Activated naive CD8-positive, alpha-beta T cell treated with anti-CD3 and anti-CD28 coated beads, Interleukin-2, amount 10 ng/mL, durations not matched to agents 7 days and 5 days (primary cell): ENCODE measurements at places on chromosomes 11 and 22. TPM values are rescaled to one million over a fixed set of nuclear protein-coding genes. Genes with fewer than 3 reads are reported as not detected.
A peak's percentile ranks its signal among the peaks of the same experiment; 100 is the strongest.

CWF19L2 gene
- 19.2 TPM for total RNA-seq

DNA sequence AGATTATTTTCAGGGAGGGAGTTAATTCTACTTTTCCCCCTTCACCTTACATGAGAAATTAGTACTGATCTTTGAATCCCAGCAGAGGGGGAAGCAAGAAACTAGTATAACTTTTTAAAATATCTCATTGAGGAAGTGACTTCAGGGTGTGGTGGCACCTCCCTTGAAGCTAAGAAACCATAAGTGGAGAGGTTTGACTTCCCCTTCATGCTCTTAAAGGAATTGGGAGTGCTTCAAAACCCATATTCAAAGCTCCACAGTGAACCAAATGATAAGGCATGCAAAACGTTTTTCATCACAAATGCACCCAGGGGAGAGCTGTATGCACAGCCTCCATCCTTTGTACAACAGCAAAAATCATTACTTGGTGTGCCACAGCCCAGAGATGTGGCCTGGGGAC is 540 bp downstream of the MS4A14 start:
- no peak for DNase-seq

DNA sequence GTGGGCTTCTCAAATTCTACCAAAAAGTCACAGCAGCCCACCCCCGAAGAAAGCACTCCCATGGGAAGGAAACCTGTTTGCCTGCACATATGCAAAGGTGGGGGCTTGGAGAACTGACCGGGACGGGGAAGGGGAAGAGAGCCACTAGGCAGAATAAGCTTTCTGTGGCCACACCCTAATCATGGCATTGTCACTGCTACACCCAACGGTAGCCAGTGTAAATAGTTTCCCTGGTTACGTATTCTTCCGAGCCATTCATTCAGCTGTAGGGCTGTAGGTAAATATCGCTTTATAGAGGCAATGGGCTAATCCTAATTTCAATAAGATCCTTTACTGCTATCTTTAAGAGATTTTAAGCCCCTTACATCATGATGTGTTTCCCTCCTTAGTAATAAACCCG is 61.7 kb downstream of the PRDM11 start:
- no peak for DNase-seq

MED15 gene
- total RNA-seq: 233 TPM

DNA sequence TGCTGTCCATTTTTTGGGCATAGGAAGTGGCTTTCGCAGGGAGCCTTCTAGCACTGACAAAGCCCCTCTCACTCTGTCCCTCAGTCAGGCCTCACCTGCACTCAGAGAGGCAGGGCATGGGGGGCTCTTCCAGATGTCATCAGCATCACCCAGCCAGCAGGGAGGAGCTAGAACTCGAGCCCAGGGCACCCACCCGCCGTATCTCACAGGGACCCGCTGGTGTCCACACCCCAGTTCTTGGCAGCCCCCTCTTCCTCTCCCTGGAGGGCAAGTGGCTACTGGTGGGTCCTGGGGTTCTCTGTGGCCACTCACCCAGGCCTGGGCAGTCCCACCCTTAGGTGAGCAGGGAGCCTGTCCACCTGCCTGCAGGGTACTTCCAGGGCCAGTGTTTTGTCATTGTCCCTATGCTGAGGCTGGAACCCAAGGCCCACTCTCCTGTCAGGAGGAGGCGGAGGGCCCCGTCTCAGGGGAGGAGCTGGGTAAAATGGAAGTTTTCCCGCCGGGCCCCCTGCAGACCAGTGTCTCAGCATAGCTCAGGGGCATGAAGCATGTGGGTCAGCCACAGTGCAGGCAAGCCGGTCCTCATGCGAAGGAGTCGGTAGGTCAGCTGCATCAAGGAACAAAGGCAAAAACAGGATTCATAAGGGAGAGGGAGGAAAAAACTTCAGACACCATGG is 21.8 kb downstream of the MYO7A start:
- no peak for DNase-seq

KCNJ11 gene
- 1.8 TPM for total RNA-seq

GRCh38 chr11:70951139-70951804 is 301.1 kb downstream of the SHANK2 start:
- DNase-seq: no peak

CRYBB2 gene
- not detected for total RNA-seq

CSF2RB gene
- total RNA-seq: 1.1 TPM

PATE2 gene
- not detected for total RNA-seq

ABTB2 gene
- total RNA-seq: 0.97 TPM

C11orf87 gene
- not detected for total RNA-seq

DNA sequence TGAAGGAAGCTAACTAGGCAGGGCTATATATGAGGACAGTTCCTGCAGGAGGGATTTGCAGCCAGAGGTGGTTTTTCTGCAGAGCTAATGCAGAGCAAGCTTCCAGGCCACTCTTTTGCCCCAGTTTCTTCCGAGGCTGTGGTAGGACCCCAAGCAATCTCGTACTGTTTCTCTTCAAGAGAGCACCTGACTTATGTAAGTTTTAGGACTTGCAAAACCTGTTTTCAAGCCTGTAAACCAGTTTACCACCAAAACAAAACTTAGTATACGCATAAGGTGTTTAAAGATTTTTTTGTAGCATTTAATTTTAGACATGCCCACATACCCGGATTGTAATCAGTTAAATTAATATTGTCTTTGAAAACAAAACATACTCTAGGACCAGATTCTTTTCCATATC is 7.7 kb upstream of the APLP2 start:
- DNase-seq: no peak

GRCh38 chr11:24145411-24145810 is 351.4 kb upstream of the LUZP2 start:
- DNase-seq: no peak

GRCh38 chr22:29193021-29193420 is 12.7 kb upstream of the EMID1 start:
- no peak for DNase-seq

GRCh38 chr11:64903291-64903833 is 13.6 kb downstream of the ATG2A start:
- DNase-seq: no peak

GRCh38 chr11:30406978-30407762 is 84.3 kb downstream of the ARL14EP start:
- DNase-seq: no peak

GGTLC3 gene
- total RNA-seq: not detected

- DNase-seq: no peak
These were observed 34.0 kb downstream of the IFT27 start for GRCh38 chr22:36741968-36742367.

- no peak for DNase-seq
These were observed 111.5 kb upstream of the E2F8 start for GRCh38 chr11:19352072-19352770.

- no peak for DNase-seq
These were observed 25.9 kb downstream of the CAT start for GRCh38 chr11:34464591-34465051.

DNA sequence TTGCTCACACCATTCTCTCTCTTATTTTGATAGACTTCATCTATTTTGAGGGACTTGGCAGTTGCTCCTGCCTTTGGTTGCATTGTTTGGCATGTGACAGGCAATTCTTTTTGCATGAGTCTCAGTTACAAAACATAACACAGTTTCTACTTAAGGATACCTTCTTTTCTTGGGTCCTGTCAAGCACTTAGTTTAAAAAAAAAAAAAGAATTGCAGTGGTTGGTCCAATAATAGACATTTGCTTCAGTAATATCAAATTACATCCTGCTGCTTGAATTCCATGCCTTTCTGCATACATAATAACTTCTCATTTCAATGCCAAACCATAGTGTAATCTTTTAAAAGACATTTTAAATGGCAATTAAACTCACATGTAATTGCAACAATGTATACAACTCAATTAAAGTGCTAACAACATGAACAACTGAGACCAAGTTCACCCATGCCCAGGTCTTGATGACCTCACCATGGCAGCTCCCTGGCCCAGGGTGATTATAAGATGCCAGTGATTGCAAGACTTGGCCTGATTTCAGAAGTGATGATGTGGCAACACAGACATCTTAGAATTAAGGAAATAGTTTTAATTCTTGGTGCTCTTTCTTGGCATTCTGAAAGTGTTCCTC is 32.2 kb upstream of the PLET1 start:
- DNase-seq: no peak

DGCR6 gene
- total RNA-seq: 2.8 TPM

GRCh38 chr11:103050351-103050750 is 41.6 kb downstream of the DCUN1D5 start:
- no peak for DNase-seq

DNA sequence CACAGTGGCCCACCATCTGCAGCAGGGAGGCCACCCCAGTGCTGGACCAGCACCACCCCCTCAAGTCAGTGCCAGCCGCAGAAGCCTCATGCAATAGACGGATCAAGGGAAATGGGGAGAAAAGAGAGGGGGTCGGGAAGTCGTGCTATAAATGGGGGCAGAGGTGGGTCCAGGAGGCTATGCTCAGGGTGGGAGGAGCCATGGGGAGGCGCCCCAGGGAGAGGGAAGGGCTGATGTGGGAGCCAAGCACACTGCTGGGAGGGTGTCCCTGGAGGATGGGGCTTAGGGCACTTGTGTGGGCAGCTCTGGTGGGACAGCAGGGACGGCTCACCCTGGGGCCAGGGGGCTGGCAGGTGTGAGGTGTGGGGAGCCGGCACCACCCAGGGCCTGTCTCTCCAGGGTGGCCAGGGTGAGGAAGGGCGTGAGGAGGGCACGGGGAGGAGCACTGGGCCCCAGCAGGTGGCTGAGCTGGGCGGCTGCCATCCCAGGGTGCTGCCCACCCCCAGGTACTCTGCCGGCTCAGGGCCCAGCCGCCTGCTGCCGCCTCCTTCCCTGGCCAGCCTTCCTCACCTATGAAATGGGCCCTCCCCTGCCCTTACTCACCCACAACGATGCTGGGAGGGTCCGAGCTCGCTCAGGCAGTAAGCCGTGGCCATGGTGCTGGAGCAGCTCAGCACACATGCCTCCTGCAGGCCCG is 18.0 kb downstream of the PHLDA2 start:
- no peak for DNase-seq

- DNase-seq: no peak
These were observed 11.1 kb downstream of the APOL3 start for GRCh38 chr22:36149441-36149840.

CCDC116 gene
- total RNA-seq: 0.79 TPM

- DNase-seq: no peak
These were observed 126.7 kb downstream of the TEAD1 start for GRCh38 chr11:12800871-12801270.

HBE1 gene
- total RNA-seq: not detected

- no peak for DNase-seq
These were observed 2.8 kb upstream of the LARGE1 start for GRCh38 chr22:33923033-33923432.

DNA sequence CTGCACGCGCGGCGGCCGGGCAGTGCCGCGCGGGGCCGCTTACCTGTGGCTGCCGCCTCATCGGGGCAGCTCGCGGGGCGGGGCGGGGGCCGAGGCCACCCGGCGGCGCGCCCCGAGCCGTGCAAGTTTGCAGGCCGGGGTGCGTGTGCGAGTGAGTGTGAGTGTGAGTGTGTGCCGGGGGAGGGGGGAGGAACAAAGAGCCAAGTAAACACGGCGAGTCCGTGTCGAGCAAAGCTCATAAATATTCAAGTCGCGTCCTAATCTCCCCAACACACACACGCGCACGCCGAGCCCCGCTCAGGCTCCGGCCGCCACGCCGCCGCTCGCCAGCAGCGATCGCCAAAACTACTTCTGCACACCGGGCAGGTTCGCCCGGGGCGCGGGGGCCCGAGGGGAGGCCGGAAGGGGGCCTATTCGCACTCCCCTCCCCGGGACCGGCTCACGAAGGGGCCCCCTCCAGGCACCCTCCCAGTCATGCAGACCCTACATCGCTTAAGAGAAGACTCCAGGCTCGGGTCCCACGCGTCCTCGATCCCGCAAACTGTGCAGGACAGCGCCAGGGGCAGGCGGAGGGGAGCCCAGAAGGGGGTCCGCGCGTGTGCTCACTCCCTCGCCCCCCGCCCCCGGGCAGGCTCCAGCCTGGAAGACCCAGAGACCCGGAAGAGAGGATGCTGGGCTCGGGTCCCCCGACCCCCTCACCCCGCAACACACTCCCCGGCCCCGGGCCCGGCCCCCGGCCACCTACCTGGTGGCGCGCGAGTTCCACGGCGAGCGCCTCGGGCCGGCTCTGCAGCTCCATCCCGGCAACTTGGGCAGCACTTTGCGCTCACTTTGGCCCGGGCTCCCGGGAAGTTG is 827 bp downstream of the PHF21B start:
- peak; percentile 48 for DNase-seq

DDI1 gene
- total RNA-seq: not detected

GRCh38 chr11:19557720-19558140 is 154.9 kb upstream of the NAV2 start:
- DNase-seq: peak; percentile 76

DNA sequence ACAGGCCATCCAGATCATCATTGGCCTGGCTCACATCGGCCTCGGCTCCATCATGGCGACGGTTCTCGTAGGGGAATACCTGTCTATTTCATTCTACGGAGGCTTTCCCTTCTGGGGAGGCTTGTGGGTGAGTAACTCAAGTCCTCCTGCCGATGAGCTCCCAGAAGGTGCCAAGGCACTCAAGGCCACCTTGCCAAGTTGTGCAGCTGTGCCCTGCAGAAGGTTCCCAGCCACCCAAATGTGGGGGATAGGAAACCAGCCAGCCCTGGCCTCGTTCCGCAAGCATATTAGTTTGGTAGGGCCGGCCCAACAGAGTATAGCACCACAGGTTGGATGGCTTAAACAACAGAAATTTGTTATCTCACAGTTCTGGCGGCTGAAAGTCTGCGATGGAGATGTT is 4.0 kb downstream of the MS4A8 start:
- no peak for DNase-seq

GRCh38 chr11:124233376-124233775 is 7.5 kb upstream of the OR8G1 start:
- no peak for DNase-seq

GRCh38 chr22:44390613-44390970 is 77.8 kb upstream of the SHISAL1 start:
- no peak for DNase-seq

- no peak for DNase-seq
These were observed 203.2 kb downstream of the CASP12 start for GRCh38 chr11:104695065-104695463.

DNA sequence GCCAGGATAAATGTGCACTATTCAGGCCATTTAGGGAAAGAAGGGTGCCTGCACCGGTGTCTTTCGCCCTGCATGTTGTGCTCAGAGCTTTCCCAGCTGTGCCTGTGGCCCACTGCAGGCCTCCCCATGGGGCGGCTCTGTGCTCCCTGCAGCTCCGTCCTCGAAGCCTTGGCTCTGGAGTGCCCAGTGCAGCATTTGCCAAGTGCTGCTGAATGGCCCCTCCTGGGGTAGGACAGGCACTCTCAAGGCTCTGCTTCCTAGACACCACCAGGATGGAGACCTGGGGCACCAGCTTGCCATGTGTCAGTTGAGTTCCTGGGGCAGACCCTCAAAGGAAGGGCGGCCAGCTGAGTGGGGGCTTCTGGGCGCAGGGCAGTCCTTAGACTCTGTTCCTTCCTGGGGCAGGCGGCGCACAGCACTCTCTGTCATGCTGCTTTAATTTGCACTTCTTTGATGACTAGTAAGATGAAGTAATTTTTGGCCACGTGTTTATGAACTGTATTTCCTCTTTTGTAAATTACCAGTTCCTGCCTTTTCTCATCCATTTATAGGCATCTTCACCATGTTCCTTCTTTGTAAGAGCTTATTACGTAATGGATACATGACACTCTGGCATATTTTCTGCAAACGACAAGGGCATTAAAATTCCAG is 32.1 kb upstream of the GNB1L start:
- DNase-seq: no peak

GTSE1 gene
- total RNA-seq: 73.8 TPM

FOLR2 gene
- 0.33 TPM for total RNA-seq
